ENCODE measurements at places on chromosomes 16 and 17.

GRCh38 chr17:68450391-68450790 lies 6.9 kb downstream of the WIPI1 start:
- DNase-seq: no peak

- DNase-seq: no peak
Measured at GRCh38 chr16:58455750-58456149, 44.2 kb upstream of the NDRG4 start.

DNA sequence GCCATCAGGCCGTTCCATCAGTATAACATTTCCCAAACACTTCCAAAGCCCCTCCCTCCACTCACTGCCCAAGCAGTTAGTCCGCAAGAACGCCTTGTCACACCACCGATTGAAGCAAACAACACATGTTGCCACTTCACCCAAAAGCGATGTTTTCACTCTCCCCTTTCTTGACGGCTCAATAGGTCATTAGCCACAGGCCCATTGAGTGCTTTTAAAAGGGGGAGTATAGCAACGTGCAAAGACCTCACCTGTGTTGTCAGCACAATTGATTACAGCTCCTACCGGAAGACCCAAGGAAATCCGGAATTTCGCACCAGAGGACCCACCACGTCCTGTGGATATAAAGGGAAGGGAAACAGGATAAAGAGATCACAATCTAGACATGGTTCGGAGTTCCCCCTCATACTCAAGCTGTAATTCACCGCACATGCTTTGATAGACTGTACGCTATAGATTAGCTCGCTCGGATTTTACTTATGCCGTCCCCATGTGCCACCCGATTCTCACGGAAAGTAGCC lies 690 bp downstream of the RPL23 start:
- DNase-seq: no peak

DNA sequence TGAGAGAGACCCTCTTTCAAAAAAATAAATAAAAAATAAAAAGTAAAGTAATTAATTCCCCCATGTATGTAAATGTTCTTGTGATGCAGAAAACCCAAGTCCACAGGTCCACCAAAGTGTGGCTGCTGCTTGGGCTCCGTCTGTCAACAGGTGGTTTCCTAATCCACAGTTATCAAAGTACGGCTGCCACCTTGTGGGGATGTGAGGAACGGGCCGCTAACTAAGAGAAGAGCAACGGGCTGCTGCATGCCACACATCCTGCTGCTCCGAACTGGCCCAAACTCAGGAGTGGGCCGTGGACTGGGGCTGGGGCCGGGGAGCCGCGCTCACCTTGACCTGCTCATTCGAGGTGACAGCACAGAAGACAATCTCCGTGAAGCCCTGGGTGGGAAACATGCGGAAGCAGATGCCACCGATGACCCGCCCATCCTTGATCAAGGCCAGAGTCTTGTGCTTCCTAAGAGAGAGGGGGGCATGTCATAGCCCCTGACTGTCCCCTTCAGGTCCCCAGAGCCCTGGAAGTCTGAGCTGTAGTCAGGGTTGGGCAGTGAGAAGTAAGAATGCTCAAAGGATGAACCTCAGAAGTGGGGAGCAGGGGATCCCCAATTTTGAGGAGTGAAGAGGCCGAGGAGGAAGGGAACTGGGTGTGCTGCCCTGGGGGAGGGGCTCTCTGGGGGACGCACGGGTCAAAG lies 4.3 kb downstream of the KAT2A start:
- peak; percentile 69 for DNase-seq

DNA sequence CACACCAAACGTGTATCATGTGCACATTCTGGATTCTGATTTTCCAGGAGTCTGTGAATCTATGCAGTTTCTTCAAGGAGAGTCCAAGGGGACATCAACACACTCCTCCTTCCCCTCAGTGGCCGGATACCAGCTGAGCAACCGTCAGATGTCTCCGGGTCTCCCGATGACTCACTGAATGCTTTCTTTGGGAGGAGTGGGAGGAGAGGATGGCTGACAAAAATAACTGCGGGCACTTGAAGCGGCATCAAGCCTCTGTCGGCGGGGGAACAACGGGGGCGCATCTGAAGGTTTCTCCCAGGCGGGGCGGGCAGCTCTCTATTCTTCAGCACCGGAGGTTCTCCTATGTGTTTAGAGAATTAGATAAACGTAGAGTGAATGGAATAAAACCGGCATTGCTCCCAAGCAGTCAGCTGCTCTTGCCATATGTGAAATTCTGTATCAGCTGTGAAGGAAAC lies 24.6 kb upstream of the LRRC75A start:
- no peak for DNase-seq

DNA sequence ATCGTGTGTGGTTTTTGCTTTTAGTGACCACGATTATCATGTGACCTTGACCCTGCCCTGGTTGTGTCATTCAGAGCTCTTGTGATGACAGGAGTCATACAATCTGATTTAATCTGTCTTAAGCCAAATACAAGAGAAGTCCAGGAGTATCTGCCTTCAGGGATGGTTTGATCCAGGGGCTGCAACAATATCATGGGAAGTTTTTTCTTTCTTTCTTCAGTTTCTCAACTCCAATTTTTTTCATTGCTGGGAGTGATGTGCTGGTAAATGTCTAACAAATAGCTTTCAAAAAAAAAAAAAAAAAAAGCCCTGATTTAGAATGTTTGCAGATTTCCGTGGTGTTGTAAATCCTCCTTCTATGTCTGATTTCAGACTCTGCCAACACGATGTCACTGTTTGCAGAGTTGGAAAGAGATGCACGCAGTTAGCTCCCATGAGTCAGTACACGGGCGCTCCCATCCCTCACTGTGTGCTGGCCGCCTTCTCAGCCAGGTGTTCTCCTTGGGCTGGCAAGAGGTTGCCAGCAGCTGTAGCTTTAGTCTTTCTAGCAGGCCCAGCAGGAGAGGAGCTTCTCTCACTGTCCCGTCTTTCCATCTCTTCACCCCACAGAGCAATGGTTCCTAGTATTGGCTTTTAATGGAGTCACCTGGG lies 229.7 kb downstream of the SNX29 start:
- no peak for DNase-seq

DNA sequence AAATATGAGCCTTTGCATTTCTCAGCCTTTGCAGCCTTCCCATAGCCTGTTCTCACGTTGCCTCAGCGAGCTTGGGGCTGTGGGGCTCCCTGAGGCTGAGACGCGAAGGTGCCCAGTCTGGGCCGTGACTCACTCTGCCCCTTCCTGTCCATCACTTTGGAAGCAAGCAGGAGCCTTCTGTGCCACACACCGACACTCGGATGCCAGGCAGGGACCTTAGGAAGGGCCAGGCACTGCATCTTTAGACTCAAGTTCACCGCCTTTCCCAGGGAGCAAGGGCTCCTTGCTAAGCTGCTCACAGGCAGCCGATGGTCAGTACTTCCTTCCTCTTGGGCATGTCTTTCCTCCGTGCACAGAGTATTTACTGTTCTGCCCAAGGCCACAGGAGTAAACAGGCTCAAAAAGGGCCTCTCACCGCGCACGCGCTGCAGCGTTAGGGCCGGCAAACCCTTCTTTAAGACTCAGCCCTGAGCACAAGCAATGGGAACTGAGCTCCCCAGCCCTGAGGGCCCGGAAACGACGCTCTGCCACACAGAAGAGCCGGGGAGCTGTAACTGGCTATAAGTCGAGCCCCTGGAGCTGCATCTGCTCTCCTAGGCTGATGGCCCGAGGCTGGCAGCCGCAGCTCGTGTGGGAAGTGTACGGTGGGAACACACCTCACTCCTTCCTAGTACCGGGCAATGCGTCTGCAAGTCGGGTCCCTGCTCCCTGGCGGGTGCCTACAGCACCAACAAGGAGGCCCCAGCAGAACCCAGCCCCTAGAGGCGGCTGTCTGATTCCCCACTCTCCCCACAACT lies 7.2 kb downstream of the TIMM22 start:
- no peak for DNase-seq

DNA sequence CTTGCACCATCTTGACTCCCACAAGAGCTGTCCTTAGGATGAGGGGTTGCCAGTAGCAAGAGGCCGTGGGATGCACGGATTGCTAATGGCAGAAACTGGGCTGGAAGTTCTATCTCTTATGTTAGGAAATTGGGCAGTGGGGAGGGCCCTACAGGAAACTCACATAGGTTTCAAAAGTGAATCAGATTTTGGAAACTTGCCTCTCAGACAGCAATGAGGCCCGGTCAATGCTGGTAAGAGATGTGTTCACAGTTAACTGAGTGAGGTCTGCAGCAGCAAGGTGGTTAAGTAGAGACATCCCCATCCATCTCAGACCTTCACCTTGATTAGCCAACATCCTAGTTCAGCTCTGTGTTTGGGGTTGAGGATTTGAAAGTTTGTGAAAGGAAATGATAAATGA lies 164.7 kb downstream of the ABCA8 start:
- no peak for DNase-seq

- no peak for DNase-seq
Measured at GRCh38 chr16:51759329-51759728, 608.3 kb upstream of the SALL1 start.

- no peak for DNase-seq
Measured at GRCh38 chr17:9531034-9531433, 44.6 kb downstream of the STX8 start.

DNA sequence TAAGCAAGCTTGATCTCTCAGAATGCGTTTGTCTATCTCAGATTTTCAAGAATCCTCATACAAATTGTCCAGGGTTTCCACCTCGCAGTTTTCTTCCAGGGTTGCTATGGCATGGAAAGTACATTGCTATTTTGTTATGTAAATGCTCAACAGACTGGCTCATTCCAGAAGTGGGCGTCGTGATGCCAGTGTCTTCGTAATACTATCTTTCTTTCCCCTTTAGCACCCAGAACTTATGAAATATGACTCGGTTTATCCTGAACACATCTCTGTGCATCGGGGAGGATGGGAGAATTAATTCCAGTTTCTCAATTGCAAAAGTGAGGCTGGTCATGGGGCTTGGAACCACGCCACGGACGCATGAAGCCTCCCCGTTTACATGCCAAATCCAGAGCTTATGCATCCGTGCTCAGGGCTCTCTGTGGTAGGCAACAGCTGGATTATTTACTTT lies 405.0 kb downstream of the WWOX start:
- DNase-seq: no peak

DNA sequence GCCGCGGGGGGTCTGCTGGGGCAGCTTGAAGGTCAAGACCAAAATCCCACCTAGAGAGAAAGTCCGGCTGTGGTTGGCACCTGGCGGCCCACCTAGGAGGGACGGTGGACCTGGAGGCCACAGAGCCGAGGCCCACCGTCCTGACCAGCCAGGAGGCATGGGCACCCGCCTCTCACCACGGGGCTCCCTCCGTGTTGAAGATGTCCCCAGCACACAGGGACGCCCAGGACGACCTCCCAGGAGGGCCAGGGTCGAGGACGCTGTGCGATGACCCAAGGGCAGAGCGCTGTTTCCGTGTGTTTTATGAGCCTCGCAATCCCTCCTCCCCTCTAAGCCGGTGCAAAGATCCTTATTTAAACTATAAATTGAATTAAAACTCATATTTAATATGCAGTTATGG lies 131.2 kb downstream of the C16orf95 start:
- DNase-seq: no peak

GRCh38 chr16:56747486-56748045 lies 17.6 kb downstream of the NUP93 start:
- DNase-seq: no peak

- no peak for DNase-seq
Measured at GRCh38 chr16:19003935-19004334, 20.2 kb downstream of the TMC7 start.

DNA sequence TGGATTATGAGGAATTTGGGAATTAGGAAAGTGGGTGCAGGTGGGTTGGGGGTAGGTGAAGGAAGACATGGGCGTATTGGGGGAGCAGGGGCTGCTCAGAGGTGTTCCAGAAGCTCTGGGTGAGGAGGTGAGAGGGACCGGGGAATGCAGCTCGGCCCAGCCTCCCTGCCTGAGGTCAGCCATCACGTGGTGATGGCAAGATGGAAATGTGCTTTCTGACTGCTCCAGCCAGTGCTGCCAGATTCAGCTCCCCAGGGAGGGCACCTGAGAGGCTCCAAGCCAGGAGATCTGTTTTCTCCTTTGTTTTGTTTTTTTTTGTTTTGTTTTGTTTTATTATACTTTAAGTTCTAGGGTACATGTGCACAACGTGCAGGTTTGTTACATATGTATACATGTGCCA lies 35.2 kb upstream of the STH start:
- no peak for DNase-seq

GRCh38 chr16:75497558-75497957 lies 2.3 kb upstream of the CHST6 start:
- no peak for DNase-seq

- no peak for DNase-seq
Measured at GRCh38 chr16:4699046-4699556, 5.7 kb downstream of the NUDT16L1 start.

- DNase-seq: no peak
Measured at GRCh38 chr16:58236831-58237230, 38.9 kb upstream of the CSNK2A2 start.

DNA sequence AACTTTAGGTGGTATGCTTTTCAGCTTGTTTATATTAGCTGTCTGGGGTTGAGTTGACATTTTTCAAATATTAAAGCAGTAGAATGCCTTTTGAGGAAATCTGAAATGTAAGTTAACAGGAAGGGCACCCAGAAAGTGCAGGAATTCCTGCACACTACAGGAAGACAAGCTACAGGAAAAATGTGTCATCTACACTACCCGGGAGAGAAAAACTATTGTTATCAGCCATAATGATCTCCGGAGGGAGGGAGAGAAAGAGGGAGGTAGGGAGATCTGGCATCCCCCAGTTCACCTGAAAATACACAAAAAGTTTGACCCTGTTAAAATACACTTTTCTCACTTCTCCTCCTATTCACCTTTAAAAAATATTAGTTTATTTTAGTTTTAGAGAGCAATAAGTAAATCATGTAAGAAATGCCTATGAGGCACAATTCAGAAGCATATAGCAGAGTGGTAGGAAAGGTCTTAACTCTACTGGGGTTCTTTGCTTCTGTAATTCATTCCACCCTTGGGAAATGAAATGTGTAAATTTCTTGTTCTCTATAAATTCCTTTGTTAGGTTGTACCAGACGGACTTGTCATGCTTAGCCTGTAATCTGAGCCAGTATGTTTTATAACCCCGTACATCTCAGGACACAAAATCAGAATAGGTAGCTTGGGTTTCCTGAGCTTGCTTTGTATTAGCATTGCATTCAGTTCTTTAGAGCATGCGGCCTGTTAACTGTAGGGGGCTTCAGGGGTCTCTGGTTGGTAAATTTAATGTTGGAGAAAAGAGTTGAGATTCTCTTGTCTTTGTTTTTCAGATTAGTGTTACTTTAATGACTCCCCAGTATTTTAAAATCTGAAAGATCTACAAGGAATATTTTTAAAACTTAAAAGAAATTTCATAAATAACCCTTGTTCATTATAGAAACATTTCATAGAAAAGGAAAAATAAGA lies 3.3 kb downstream of the MAP2K6 start:
- no peak for DNase-seq

DNA sequence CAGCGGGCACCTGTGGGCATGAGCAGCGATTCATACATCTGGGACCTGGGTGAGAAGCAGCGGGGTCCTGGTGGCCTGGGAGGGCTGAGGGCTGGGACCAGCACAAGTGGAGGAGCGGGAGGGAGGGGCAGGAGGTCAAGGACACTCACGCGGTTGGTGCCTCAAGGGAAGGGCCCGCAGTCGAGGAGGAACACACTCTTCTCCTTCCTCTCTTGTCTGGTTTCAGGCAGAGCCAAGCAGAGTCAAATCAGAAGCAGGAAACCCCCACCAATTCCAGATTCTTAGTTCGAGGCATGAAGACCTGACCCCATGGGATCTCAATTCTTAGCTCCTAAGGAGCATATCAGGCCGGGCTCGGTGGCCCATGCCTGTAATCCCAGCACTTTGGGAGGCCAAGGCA lies 15.7 kb downstream of the DNAI2 start:
- no peak for DNase-seq

GRCh38 chr17:50212121-50212843 lies 10.9 kb upstream of the COL1A1 start:
- no peak for DNase-seq

GRCh38 chr16:70257391-70257790 lies 5.7 kb upstream of the EXOSC6 start:
- DNase-seq: no peak

GRCh38 chr17:71798701-71799100 lies 322.1 kb upstream of the SOX9 start:
- DNase-seq: no peak

Data from activated CD4-positive, CD25-positive, alpha-beta regulatory T cell (primary cell).